ENCODE measurements at places on chromosomes 1 and 21.

DNA sequence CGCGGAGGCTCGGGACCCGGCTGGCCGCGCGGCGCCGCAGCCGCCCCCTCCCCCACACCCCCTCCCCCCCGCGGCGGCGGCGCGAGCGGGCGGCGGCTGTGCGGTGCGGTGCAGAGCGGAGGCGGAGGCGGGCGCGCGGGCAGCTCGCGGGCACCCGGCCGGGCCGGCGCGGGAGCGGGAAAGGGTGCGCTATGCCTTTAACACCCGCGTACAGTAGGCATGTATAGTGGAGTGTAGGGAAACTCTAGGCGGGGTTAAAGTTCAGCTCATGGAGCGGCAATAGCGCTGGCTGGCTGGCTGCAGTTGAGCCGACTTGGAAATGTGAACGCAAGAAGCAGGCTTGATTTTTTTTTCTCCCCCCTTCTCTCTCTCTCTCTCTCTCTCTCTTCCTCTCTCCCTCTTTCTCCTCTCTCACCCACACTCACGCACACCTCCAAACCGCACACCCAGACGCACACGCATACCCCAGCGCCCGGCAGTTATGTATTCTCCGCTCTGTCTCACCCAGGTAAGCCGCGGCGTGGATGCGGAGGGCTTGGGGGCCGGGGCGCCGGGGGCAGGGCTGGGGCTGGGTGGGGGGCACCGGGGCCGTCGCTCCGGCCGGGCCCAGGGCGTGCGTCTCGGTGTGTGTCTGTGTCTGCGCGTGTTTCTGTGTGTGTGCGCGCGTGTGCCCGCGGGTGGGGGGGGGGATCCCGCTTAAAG, at the start of gene NFIA:
Gene NFIA, plus strand, starts transcription at position 251 of the 702 bp plus-strand sequence.
- H3K4me1 ChIP-seq: peaks cover 4% of the 10 kb centered on the region
- no peaks in the 10 kb centered on the region for H3K36me3 ChIP-seq
- peak; percentile 79 for DNase-seq
- H3K27ac ChIP-seq: peak within 1 kb of the TSS; percentile 74
- H3K4me3 ChIP-seq: peak within 1 kb of the TSS; percentile 68

GRCh38 chr1:243507001-243507671, 251.3 kb downstream of the SDCCAG8 start:
- H3K4me3 ChIP-seq: no peak overlapping the region
- no peak for DNase-seq
- H3K27me3 ChIP-seq: no peaks in the 10 kb centered on the region
- H3K36me3 ChIP-seq: no peaks in the 10 kb centered on the region
- no peak overlapping the region for H3K27ac ChIP-seq
- H3K4me1 ChIP-seq: no peaks in the 10 kb centered on the region

DNA sequence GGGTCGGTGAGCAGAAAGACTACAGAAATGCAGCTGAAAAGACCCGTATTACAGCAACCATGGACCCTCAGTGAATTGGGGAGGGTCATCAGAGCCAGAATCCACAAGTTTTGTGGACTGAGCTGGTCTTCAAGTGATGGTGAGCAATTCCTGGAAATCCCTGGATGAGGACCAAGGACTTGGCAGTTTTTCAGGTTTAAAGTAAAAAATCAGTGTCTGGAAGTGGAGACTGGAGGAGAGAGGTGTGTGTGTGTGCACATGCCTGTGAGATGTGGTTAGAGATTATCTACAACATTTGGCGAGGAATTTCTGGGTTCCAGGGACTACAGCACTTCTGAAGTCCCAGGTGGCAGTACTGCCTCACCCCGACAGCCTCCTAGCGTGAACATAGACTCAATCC, 56.4 kb downstream of the KIRREL1 start:
- no peaks in the 10 kb centered on the region for H3K36me3 ChIP-seq
- no peaks in the 10 kb centered on the region for H3K27me3 ChIP-seq
- H3K4me1 ChIP-seq: no peaks in the 10 kb centered on the region
- no peak overlapping the region for H3K27ac ChIP-seq
- no peak overlapping the region for H3K4me3 ChIP-seq
- DNase-seq: no peak

GRCh38 chr1:160855181-160855981, 7.3 kb downstream of the CD244 start:
- DNase-seq: no peak
- H3K27me3 ChIP-seq: no peaks in the 10 kb centered on the region
- H3K4me3 ChIP-seq: no peak overlapping the region
- no peaks in the 10 kb centered on the region for H3K36me3 ChIP-seq
